ENCODE measurements at places on chromosomes 7 and 10.

DNA sequence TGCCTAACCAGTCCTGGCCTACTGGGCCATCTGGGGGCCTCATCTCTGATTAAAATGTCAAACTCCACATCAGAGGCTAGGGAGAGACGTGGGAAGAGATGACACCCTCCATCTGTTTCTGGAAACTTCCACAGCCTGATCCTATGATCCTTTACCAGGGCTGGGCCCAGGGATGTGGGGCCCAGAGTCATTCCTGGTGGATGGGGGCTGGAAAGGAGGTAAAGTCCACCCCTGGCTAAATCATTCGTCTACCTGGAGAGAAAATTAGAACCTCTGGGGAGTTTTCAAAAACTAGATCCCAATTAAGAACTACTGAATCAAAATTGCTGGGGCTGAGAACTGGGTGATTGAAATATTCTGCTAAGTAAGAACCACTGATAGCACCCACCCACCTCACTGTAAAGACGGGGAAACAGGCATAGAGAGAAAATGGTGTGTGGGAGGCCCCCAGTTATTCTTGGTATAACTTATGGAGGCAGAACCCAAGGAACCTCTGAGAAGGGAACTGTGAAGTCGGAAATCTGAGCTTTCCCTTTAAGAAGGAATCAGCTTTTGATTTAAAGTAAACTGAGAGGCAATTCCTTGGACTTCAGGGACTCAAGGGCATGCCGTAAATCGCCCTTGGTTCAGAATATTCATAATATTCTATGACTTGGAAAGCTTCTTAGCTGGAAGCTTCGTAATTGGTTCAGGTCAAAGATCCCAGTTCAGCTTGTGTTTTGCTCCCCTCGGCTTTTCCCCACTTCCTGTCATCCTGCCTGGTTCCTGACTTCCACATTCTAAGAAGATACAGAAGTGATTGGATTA is 53.1 kb downstream of the PRKAG2 start:
- DNase-seq, result no peak

- DNase-seq, result no peak
Measured at GRCh38 chr10:6065406-6065805, 3.2 kb upstream of the IL2RA start.

- no peak for DNase-seq
Measured at GRCh38 chr10:114195079-114195478, 15.9 kb downstream of the TDRD1 start.

DNA sequence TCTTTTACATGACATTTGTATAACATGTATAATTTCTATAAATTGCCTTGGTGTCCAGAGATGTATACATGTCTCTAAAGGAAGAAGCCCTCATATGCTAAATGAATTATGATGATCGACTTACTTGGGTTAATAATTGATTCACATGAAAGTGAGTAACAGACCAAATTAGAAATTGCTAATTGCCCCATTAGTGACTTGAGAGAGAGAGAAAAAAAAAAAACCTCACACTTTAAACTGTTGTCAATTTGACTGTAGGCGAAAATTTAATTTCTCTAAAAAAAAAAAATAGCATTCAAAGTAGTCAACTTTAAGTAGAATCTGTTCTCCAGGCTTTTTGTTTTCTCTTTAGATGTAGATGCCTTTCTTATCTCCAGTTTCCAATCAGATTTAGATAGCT is 383.3 kb downstream of the SH2D4B start:
- no peak for DNase-seq

DNA sequence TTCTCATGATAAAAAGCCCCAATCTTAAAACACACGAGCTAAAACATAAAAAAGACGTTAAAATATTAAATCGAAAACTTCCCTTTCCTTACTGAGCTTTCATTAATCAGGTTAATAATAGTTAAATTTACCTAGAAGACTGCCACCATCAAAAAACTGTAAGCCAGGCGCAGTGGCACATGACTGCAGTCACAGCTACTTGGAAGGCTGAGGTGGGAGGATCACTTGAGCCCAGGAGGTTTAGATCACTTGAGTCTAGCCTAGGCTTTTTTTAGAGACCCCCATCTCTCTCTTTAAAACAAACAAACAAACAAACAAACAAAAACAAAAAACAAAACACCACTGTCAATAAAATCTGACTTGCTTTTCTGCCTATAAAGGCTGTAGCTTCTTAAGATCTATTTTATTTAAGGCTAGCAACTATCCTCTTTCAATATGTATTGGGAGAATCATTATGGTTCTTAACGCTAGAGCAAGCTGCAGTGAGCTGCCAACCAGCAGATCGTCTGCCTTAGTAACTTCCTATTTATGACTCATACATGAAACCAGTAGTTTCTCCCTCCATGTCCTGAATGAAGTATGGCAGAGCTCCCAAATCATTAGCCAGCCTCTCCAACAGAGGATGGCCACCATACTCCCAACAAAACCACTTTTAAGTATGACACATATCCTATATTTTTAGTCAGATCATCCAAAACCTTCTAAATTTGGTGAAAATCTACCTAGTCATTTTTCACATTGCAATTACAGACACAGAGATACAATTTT is 163.7 kb downstream of the SRPK2 start:
- no peak for DNase-seq

DNA sequence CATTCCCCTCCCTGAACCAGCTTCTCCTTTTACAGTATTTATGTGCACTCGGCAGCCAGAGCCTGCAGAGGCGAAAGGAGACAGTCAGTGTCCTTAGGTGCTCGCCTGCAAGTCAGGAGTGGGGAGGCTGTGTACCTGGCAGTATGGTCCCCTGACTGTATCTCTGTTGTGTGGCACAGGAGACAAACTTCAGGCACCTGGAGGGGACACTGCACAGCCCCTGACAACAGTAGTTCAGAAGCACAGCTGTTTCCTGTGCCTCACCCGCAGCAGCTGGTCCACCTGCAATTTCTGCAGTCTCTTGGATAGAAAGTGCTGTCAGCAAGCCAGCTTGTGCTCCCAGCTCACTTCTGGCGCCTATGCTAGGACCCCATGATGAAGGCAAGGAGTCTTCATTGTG is 73.4 kb upstream of the LAMB4 start:
- no peak for DNase-seq

DNA sequence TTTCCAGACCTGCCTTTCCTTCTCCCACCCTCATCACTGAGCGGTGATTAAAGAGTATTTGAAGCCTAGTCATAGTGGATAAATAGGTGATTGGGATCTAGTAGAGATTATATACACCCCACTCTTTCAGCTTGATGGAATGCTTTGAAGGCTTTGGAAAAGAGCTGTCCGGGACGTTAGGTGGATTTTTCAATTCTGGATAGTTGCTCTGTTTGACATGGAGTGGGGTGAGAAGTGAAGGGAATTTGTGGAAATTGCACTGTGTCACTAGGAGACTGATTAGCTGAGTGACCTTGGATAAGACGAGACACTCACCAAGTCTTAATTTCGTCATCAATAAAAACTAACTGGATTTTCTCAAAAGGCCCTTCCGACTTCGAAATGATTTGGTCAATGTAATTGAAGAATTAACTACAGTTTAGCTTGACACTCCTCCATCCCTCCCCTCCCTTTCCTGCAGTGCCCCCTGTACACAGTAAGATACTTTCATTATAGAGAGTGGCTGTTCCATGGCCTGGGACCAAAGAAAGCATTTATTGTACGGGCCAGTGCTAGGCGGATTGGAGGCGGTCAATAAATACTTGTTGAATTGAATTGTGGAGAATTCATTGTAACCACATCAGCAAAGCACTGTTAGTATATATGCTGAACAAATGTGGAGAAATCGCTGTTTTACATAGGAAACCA is 962 bp downstream of the ZKSCAN1 start:
- no peak for DNase-seq

- no peak for DNase-seq
Measured at GRCh38 chr10:25561758-25562157, 372.3 kb upstream of the MYO3A start.

DNA sequence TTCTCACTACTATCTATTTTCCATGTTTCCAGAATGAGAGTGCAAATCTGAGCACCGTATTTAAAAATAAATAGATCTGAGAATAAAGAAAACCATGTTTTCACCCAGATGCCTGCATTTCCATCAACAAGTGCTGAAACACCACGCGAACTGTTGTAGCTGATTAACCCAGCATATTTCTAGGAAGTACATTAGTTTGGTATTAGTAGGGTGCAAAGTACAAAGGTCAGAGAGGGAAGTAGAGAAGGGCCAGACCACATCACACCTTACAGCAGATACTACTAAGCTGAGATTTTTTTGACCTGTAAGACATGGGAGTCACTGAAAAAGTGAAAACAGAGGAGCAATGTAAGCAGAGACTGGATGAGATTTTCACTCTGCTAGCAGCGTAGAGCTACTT is 181.3 kb downstream of the IMMP2L start:
- DNase-seq, result no peak

GRCh38 chr7:16211402-16211925 is 209.9 kb downstream of the CRPPA start:
- no peak for DNase-seq

- no peak for DNase-seq
Measured at GRCh38 chr10:132679217-132679595, 106.7 kb downstream of the NKX6-2 start.

DNA sequence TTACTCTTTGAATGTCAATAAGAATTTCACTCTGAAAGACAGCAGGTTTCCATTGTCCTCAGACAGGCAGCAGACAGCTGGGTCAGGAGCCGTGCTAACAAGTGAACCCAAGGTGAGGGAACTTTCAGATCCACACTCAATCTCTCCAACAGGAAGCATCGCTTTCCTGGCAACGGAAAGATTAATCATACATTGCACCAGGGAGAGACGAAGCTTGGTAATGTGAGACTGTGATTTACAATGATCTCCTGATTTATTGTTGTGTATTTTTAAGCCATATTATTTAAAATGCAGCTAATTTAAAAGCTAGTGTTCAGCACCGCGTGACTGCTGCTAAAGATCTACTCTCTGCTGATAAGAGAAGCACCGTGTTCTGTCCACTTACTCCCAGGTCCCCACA is 17.5 kb upstream of the NOM1 start:
- no peak for DNase-seq

GRCh38 chr7:3914051-3914775 is 613.2 kb downstream of the SDK1 start:
- no peak for DNase-seq

DNA sequence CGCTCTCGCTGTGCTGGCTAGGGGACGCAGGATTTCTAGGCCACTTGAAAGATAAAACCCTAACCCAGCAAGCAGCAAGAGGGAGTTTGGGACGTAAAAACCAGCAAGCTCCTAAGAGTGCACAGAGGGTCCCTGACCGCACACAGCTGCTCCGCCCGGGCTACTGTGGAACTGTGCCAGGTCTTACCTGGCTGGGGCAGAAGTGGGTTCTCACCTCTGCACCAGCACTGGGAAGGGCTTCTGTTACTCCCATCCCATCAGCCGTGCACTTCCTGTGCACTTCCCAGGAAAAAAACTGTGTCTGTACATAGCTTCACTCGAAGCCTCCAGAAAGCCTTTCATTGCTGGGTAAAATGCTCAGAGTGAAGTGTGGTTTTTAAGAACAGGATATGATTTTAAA is 45.9 kb upstream of the PTF1A start:
- DNase-seq, result no peak

DNA sequence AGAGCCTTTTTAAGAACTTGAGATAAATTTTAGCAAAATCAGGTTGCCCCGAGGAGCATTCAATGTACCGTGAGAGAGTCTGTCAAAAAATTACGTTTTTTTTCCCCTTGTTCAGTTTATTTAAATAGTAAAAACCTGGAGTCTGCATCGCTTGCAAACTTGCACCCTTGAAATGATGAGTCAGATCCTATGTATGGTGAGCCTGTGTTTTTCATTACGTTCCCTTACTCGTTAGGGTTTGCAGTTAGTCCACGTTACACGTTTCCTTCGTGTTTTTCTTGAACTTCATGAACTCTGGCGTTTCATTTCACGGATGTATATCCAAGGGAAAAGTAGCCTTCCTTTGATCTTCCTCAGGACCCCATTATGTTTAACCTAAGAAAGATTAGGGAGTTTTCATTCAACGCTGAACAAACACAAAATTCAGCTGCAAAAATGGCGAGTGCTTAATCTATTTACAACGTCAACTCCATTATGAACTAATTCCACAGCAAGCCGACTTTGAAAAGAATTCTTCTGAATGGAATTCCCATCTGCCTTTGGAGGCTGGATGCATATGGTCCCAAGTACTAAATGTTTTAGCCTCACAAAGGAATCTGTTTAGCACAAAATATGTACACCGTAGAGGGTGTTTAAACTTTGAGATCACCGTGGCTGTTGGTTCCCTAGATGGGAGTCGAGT is 182.4 kb downstream of the MYOF start:
- no peak for DNase-seq

DNA sequence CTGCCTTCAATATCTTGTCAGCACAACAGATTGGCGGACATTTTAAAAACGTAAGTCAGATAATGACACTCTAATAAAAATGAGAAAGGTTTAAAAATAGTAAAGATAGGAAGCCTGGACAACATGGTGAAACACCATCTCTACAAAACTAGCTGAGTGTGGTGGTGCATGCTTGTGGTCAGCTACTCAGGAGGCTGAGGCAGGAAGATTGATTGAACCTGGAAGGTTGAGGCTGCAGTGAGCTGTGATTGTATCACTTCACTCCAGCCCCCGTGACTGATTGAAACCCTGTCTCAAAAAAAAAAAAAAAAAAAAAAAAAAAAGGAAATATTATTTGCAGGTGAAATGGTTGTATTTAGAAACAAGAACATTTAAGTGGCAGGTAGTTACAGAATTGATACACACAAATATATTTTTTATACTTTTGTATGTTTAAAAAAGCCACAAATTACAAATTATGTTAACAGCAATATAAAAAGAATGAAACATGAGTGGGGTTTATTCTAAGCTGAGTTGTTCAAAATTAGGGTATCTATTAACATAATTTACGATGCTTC is 141.9 kb downstream of the ADK start:
- DNase-seq, result no peak

DNA sequence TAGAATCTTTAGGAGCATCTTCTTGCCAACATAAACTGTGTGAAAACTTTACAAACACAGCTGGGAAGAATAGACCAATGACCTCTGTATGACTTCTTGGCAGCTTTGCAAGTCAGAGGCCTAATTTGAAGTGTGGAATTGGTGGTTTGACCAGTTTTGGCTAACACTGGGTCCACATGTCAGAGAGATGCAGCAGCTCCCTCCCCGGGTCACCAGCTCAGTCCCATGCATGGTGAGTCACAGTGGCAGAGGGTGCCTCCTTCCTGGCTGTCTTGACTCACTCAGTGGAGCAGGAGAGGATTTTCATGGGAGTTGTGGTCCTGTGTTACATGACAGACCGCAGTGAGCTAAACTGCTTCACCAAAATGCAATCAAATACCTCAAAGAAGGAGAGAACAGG is 8.2 kb upstream of the STARD3NL start:
- DNase-seq, result no peak

GRCh38 chr10:119555178-119555784 is 12.8 kb upstream of the RGS10 start:
- DNase-seq, result no peak

- DNase-seq, result no peak
Measured at GRCh38 chr7:2255145-2256139, 13.4 kb downstream of the NUDT1 start.

- no peak for DNase-seq
Measured at GRCh38 chr7:44445986-44446671, 44.3 kb downstream of the NUDCD3 start.
